ENCODE measurements at places on chromosomes 1 and 21. TPM values are rescaled to one million over a fixed set of nuclear protein-coding genes. Genes with fewer than 3 reads are reported as not detected.
A peak's percentile ranks its signal among the peaks of the same experiment; 100 is the strongest.

DNA sequence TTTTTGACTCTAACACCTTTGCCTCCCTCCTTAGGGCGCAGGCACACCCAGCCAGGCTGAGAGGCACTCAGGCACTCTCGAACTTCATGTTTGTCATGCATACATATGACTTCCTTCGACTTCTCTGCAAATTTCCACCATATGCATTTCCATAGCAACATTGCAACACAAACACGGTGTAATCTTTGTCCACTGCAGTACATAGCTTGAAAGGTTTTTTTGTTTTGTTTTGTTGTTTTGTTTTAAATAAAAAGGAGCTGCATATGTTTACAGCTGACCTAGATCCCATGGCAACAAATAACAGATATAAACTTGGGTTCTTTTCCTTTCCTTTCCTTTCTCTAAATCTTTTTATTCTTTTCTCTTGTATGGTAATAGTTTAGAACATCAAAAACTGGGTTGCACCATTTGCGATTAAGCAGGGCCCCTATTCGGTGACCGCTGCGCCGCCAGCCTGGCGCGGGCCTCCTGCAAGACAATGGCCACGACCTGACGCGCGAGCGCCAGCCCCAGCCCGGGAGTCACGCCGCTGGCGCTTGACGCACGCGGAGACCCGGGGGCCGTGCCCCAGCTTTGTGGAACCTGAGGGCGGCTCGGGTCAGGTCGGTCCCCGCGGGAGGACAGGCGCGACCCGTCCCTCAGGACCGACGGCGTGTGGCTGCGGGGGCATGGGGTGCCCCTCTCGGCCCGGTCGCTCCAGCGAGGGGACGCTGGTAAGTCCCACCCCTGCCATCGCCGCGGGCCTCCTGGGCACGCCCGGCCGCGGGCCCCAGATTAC, 35.2 kb downstream of the CCN1 start:
- DNase-seq, result no peak

DNA sequence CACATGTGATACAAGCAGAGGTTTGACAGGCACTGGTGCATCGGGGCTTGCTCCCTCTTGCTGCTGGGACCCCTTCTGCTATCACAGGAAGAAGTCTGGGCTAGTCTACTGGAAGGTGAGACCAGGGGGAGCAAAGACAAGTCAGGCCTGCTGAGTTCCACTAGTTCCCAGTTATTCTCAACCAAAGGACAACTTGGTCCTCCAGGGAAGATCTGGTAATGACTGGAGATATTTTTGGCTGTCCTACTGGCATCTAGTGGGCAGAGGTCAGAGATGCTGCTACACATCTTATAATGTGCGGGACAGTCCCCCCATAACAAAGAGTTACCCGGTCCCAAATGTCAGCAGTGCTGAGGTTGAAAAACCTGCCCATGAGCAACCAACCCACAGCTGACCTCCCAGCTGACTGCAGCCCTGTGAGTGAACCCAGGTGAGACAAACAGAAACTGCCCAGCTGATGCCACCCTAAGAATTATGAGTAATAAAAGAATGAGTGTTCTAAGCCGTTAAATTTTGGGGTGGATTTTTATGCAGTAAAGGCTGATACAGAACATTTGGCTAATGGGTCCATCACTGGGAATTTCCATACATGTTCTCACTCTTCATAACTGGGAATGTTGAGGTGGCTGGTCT, 71.6 kb downstream of the NENF start:
- no peak for DNase-seq

DNA sequence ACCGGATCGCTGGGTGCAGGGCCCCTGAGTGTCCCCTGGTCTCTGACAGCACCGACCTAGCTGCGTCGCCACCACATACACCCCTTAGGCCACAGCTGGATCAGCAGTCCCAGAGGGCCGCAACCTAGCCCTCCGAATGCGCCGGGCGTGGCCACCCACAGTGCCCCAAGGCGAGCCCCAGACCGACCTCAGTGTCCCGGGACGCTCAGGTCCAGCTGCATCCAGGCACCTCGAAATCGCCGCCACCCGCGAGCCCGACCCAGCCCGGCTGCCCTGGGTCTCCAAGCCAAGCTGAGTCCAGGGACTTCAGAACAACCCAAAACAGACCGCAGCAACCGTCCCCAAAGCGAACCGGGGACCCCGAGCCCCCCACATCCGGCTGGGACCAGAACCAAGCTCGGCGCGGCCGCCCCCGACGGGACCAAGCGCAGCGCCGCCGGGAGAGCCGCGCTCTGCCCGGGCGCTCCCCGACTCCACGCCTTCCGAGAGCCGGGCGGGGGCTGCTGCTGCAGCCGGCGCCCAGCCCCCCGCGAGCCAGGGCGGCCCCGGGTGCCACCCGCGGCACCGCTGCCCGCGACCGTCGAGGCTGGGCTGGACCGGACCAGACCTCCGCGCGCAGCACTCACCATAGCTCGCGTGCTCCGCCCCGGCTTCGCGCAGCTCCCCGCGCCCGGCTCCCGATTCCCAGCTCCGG, 54.6 kb upstream of the ECE1 start:
- DNase-seq, result no peak

GRCh38 chr1:76613886-76614285, 253.4 kb upstream of the ST6GALNAC5 start:
- DNase-seq, result no peak

DNA sequence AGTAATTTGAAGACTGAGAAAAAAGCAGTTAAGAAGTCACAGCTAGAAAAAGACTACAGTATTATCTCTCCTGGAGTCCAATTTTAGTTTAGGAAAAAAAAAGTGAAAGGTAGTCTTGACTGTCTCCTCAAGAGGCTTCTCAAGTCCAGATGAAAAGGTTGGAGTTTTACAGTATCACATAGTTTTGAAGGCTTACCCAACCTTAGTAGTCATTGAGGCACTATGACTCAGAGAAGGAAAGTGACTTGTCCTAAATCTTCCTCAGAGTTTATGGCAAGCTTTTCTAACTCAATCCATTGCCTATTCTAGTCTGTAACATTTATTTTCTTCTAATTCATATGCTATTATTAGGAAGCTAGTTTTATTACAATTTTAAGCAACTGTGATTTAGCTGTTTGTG, 174.9 kb downstream of the DPYD start:
- DNase-seq, result no peak

- no peak for DNase-seq
Observed at GRCh38 chr1:213399695-213400094, 348.7 kb downstream of the RPS6KC1 start.

DNA sequence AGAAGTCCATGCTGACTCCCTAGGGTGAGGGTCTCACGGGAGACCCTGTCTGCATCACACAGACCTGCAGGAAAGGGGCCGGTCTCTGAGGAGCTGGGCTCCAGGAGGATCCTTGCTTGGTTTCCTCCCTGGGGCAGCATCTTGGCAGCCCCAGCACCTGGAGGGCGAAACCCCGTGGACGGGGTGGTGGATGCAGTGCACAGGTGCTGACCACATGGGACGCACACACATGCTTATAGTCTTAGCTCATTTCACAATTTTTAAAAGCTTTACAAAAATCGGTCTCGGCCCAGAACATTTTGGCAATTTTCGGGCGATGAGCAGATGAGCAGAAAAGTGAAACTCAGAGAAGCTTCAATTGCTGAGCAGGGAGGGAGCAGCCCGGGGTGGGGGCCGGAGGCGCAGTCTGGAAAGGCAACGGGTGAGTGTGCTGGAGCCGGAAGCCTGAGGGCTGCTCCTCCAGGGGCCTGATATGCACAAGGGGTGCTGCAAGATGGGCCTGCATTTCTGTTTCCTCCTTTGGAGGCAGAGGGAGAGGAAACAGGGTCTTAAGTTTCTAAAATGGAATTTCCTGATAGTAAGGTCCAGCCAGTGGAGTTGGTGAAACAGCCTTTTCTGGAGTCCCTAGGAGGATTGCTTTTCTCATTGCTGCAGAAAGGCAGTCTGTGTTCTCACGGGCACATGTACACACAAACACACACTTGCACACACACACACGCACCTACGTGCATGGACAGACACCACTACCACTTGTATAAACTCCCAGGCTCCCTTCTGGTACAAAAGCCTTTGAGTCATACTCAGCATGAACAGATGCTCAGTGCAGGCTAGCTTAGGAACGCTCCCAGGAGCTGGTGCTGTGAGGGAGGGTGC, 60.6 kb downstream of the SCCPDH start:
- DNase-seq, result peak; percentile 52

DNA sequence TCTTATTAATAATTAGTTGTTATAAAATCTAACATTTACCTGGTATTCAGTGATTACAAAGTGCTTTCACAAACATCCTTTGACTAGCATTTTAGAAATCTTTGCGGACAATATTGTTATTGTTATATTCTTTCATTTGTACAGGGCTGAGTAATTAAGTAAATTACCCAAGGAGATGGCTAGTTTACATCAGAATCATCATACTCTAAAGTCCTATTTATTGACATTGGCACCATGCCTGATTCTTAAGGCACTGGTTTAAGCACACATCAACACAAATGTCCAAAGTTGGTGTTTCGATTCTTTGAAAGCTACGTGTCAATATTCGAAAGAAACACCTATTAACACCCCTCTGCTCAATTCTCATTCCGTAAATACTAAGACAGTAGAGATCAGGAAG, 424.6 kb upstream of the CHRM3 start:
- no peak for DNase-seq

The RYR2 gene
- not detected for total RNA-seq

The TSPEAR gene
- total RNA-seq, result not detected

The TCHH gene
- 0.12 TPM for total RNA-seq

Data from glomerular endothelial cell (primary cell).